ENCODE measurements at places on chromosomes 5 and 9.

DNA sequence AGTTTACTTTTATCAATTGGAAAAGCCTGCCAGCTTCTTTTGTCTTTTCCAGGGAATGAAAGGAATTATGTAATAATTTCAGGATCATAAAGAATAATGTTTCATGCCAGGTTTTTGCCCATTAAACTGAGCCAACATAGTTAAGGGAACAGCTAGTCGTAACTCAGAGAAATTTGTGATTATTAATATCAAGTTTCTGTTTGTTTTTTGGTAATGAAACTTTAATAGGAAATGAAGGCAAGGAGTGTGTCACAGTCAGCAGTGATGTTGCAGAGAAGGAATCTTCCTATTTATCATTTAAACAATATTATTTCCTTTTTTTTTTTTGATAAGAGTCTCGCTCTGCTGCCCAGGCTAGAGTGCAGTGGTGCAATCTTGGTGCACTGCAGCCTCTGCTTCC is 10.7 kb downstream of the NFIL3 start:
- DNase-seq = no peak

GRCh38 chr9:116337015-116337414 is 183.4 kb downstream of the PAPPA start:
- DNase-seq = no peak

DNA sequence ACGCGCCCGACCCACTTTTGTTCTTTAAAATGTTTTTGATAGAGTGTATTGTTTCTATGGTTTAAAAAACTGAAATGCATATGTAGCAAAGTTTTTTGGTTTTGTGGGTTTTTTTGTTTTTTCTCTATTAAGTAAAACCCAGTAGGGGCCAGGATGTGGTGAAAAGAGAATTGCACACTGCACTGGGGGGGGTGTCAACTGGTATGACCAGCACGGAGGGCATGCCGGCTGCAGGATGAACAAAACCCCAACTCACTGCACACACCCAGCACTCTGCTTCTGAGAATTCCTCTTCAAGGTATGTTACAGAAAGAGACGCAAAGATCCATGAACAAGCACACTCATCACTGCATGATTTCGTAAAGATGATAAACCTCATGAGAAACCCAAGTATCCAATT is 75.0 kb downstream of the STK10 start:
- peak; percentile 44 for DNase-seq

- DNase-seq = no peak
Observed at GRCh38 chr5:126395605-126396004, 27.6 kb upstream of the GRAMD2B start.

DNA sequence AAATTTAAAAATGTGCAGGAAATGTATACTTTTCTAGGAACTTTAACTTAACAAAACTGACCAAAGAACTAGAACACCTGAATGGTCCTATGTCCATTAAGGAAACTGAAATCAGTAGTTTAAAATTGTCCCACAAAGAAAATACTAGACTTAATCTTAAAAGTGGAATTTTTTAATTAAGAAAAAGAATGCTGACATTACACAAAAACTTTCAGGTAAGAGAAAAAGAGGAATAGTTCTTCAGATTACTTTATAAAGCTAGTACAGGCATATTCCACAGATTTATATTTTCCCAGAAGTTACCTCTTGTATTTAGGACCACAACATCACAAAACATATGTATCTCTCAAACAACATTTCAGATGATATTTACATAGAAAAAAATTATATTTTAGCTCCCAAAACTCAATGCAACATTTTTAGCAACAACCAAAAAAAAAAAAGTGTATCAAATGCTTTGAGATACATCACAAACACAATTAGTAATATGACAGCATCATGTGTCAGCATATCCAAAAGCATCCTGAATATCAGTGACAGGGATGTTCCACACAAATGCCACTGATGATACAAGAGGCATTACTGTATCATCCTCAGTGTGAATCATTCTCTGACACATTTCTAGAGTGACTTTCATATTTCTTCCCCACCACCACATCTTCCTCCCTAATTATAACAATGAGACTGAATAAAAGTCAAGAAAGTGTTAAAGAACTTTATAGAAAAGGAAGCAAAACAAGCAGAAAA is 264.0 kb downstream of the EPB41L4A start:
- no peak for DNase-seq

DNA sequence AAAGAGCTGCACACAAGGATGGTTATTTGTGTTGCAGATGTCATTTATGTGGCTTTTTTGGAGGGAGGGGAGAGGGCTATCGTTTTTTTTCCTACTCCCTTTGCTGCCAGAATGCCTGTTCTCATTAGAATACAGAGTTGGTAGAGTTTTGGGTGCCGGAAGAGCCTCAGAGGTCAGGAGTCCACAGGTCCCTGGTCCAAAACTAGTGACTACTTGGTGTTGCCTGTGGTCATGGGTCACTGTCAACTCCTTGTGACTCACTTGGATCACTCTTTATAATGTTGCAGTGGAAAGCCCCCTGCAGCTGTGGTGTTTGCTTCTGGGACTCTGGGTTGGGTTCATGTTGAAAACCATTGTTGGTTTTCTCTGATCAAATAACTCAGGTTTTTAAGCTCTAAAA is 131.4 kb downstream of the MAST4 start:
- no peak for DNase-seq

- no peak for DNase-seq
Observed at GRCh38 chr5:150573216-150573615, 65.3 kb downstream of the NDST1 start.

- no peak for DNase-seq
Observed at GRCh38 chr9:21974343-21974721, 19.9 kb downstream of the CDKN2A start.

GRCh38 chr5:167939686-167940085 is 351.8 kb upstream of the WWC1 start:
- DNase-seq = no peak

DNA sequence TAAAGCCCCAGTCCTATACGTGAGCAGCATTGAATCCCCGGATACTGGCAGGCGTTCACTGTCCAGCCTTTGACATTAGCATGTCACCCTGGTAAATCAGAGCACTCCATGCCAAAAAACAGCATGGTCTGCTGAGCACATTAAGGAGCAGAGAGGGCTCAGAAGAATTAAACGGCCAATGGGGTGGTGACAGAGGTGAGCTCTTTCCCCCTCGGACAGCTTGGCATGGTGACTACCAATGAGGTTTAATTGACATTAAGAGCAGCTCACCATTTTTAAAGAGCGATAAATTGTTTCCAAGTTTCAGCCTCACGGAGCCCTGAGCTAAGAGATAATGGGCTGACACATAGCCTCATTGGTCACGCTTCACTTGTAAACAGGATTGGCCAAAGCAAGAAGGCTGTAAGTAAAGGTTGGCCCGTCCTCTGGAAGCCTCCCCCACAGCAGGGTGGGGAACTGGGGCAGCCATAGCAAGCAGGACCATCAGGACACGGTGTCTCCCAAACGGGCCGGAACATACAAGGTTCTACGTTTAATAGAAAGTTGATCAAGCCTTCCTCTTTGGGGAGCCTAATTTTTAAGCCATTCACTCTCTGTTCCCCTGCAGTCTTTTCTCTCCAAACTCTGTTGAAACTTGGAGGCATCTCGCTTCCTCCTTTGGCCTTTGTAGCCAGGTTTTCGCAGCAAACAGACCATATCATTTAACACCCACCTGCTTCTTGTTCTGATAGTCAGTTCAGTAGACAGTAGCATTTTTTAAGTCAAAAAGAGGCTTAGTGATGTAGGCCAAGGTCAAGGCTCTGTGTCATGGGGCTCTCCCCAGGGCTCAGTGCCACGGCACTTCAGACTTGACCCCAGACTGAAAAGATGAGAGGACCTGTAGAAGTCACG is 25.9 kb downstream of the QRFP start:
- no peak for DNase-seq

DNA sequence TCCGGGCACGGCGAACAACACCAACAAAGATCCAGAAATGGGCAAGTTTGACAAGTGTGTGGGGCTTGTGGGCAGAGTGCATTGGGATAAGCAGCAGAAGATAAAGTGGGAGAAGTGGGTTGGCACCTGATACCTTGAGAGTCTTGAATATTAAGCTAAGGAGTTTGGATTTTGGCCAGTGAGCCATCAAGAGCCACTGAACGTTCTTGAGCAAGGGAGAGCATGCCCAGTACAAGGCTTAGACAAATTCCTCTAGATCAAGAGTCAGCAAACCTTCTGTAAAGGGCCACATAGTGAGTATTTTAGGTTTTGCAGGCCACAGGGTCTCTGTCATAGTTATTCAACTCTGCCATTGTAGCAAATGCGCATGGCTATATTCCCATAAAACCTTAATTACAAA is 26.6 kb upstream of the TRMT10B start:
- DNase-seq = no peak

- no peak for DNase-seq
Observed at GRCh38 chr5:51902512-51902911, 519.3 kb downstream of the ISL1 start.

DNA sequence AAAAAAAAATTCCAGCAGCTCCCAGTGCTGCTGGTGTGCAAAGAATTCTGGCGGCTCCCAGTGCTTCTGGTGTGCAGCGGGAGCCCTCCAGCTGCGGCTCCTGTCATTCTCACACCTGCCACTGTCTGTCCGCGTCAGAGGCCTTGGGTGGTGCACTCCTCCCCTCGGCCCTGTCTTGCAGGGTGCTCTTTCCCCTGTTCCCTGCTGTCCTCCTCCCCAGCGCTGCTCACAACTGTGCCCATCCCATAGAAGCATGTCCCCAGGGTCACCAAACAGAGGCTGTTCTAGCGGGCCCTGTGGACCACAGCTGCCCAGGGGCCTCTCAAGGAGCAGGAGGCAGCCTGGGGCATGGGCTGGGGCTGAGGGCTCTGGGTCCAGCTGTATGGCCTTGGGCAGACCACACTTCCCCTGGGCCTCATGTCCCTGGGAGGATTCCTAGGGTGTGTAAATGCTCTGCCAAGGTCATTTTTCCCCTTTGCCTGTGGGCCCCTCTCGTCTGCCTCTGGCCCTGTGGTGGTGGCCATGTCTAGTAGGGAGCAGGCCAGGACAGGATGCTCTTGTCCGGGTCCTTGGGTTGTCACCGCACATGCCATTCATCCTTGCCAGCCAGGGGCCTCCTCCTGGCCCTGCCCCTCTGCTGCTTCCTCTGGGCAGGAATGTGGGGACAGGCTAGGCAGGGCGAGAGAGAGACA is 68.2 kb downstream of the PHF2 start:
- DNase-seq = no peak

- DNase-seq = no peak
Observed at GRCh38 chr5:175840050-175840841, 31.1 kb upstream of the CPLX2 start.

DNA sequence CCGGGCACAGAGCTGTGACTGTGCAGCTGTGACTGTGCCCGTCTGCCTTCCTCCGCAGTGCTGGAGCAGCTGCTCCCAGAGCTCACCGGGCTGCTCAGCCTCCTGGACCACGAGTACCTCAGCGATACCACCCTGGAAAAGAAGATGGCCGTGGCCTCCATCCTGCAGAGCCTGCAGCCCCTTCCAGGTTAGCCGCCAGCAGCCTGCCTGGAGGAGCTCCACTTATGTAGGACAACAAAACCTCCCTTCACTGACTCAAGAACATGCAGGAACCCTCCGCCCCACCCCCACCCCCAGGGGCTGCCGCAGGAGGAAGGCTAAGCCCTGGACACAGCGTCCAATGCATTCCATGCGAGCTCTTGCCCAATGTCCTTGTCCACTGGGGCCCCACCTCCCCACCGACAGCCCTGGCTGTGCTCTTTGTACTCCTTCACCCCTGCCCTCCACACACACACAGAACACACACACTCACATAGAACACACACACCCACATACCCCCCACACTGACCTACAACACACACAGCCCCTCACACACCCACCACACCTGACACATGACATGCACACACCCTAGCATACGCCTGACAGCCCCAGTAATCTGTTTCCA is 27.9 kb downstream of the AFAP1L1 start:
- DNase-seq = no peak

DNA sequence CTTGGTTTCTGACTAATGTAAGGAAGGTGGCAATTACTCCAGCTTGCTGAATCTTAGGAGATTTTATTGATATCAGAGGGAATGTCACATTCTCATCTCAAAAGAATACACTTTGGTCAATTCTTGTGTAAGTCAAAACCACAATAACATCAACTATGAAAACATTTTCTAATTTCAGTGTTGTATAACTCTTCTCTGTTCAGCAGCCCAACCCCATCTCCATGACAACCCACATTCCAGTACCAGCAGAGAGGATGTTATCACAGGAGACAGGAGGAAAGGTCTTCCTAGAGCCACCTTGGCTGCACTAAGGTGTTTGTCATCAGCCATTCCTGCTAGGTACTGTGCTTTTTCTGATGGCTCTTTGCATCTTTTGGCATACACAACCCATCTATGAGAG is 529.1 kb upstream of the BRINP1 start:
- DNase-seq = no peak

GRCh38 chr5:78204241-78204640 is 90.3 kb downstream of the AP3B1 start:
- no peak for DNase-seq

DNA sequence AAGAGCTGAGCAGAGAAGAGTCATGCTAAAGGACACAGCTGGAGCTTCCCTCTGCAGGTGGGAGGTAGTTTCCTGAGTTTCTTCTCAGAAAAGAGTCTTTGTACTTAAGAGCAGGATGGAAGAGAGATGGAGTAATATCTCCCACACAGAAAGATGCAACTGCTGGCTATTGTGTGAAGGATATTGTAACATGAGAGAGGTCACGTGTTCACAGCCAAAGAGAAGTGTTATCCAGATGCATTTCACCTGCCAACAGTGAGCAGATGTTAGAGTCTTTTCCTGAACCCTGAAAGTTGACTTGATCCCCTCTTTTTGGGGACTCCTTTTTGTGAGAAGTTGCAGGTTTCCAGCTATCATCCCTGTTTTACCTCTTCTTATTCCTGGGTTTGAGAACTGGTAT is 14.0 kb upstream of the TRIO start:
- no peak for DNase-seq

DNA sequence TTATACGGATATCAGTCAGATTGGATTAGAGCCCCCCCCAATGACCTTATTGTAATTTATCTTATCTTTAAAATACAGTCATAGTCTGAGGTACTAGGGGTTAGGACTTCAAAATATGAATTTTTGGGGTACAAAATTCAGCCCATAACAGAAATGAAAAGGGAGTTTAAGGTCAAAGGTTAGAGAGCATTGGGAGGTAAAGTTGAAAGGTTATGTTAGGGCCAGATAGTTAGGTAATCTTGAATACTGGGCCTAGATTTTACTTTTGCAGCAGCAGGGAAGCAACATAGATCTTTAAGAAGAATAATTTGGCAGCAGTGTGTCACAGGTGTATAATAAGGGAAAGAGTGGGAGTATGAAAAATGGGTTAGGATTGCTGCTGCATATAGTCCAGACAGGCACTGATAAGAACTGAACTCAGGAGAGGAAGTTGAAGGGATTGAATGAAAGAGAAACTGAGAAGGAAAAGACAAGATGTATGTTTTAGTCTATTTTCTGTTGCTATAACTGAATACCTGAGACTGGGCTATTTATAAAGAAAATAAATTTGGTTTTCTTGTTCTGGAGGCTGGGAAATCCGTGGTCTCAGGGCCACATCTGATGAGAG is 10.7 kb upstream of the GCNT4 start:
- no peak for DNase-seq

All from stimulated activated CD4-positive, alpha-beta T cell treated with anti-CD3 and anti-CD28 coated beads, Interleukin-2, amount 100 ng/mL, for 4 hours (primary cell).